NCI-H510A treated with DMSO at 0.1 percent for 48 hours (cell line): ENCODE measurements at places on chromosomes 6 and 20.

DNA sequence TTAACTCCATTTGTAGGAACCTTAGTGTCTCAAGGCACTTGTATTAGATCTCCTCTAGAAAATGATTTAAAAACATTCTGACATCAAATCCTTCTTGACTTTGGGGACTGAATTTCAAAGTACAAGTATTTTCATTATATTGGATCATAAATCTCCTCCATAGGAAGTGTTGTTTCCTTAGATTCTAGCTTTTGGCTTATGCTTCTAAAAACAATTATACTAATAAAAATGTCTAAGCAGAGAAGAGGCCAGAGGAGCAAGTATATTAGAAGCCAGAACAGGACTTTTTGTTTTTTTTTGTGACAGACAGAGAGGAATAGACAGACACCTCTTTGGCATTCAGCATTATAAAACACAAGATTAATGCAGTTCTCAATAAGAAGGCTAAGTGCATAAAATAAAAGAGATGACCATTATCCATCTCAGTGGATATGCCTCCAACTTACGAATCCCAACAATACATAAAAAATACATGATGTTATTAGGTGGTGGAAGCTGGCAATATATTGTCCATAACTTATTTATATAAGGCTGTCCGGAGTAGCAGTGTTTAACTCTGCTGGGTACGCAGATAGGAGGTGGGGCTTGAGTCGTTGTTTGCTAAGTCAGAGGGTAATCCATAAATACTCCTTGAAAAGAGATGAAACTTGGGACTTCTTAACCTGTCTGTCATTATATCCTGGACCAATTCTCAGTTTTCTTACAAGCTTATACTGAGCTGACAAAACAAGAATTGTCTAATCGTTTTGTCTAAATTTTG lies 31.9 kb upstream of the NOX3 start:
- DNase-seq, result no peak

DNA sequence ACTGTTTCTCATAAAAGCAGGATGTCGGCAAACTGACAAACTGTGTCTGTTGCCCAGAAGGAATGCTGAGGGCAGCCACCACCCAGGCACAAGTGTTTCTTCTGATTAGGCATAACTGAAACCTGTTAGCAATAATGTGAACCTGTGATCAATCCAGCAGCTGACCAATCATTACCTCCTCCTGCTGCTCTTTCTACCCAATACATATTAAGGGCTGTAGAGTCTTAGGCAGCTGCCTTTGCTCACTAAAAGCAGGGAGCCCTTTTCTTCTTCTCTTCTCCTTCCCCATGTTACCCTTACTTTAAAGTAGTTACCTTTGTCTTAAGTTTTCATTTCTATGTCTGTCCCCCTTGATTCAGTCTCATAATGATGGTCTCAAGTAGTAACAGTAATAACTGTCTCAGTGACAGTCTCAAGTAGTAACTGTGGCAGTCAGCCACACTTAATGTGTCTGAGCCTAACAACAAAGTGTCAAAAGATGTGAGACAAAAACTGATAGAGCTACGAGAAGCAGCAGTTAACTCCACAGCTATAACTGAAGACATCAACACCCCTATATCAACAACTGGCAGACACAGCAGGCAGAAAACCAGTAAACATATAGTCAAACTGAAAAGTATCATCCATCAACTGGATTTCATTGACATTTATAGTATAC lies 37.0 kb downstream of the RANBP9 start:
- no peak for DNase-seq

DNA sequence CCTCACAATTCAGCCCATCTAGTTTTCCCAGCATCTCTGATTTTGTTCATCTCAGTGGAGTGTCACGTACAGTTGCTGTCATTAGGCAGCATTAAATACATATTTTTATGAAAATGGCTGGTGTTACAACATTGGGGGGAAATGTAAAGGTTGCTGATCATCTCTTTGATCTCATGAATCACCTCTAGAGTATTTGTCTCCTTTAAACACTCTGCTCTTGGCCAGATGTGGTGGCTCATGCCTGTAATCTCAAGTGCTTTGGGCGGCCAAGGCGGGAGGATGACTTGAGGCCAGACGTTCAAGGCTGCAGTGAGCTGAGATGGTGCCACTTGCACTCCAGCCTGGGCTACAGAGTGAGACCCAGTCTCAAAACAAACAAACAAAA lies 128.1 kb downstream of the IPCEF1 start:
- DNase-seq, result no peak

GRCh38 chr6:110646419-110646698 lies 168.9 kb downstream of the CDK19 start:
- DNase-seq, result no peak

GRCh38 chr6:104170401-104170800 lies 689.3 kb downstream of the HACE1 start:
- no peak for DNase-seq

DNA sequence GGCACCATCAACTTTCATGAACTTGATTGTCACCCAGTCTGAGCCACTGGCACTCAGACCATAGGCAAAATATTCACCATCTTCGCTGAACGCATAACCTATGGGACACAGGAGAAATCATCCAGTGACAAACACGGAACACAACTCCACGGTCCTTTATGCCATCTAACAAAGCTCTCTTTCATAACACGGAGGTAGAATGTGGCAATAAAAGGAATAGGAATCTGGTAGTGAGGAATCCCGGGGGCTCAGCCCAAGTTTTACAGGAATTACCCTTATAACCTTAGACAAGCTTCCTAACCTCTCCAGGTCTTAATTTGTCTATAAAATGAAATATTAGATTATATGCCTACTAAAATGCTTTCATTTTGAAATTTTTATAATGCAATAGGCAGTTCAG lies 29.4 kb downstream of the PREP start:
- no peak for DNase-seq

DNA sequence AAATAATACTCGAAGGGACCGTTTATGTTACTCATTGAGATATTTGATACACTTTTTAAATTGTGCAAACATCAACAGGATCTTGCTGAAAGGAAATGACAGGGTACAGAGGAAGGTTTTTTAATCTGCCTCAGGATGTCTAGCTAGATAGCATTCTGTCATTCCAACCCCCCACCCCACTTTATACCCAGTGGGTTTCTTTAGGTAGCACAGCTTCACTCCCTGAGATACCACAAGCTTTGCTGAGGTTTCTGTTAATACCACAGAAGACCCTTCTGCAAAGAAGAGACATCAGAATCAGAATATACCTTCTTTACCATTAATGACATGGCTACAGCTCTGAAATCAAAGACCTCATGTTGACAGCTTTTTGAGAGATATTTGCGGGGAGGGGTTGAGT lies 1.3 kb downstream of the PHACTR2 start:
- no peak for DNase-seq

DNA sequence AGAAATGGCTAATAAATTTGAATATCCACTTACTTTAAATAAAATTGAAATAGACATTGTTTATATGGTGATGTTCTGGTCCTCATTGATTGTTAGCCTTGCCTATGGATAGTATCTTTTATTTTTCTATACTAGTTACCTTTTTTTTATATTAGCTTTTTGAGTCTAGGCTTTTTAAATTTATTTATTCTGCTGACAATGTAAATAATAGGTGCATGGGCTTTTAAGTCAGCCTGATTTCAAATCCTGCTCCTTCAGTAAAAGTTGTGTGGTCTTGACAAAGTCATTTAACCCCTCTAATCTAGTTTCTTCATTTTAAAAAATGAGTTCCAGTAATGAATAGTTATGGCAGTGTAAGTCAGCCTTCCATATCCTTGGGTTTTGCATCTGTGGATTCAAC lies 38.6 kb downstream of the FAM162B start:
- no peak for DNase-seq

GRCh38 chr6:43579171-43579570 lies 3.2 kb downstream of the POLH start:
- DNase-seq, result no peak

GRCh38 chr20:19361790-19362189 lies 149.3 kb downstream of the SLC24A3 start:
- DNase-seq, result no peak

GRCh38 chr20:47019121-47019824 lies 124.6 kb downstream of the EYA2 start:
- no peak for DNase-seq

DNA sequence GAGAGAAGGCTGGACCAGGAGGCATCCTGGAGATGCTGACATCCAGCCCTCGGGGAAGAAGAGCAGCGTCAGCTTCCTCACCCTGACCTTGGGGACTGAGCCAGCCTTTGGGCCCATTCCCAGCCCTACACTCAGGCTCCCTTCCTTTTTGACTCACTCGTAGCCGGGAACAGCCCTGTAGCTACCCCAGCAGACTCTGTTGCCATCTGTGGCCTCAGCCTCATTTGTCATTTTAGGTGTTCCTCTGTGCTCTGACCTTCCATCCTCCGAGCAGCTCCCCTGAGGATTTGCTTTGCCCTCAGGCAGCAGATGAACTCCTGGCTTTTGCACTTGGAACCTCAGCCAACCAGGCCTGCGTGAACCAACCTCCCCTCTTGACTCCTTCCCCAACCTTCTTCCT lies 67.5 kb downstream of the ELOVL2 start:
- DNase-seq, result no peak
